ENCODE measurements at places on chromosomes 7 and 10.

- peak; percentile 64 for DNase-seq
Measured at GRCh38 chr7:6479067-6479466, 31.3 kb upstream of the DAGLB start.

DNA sequence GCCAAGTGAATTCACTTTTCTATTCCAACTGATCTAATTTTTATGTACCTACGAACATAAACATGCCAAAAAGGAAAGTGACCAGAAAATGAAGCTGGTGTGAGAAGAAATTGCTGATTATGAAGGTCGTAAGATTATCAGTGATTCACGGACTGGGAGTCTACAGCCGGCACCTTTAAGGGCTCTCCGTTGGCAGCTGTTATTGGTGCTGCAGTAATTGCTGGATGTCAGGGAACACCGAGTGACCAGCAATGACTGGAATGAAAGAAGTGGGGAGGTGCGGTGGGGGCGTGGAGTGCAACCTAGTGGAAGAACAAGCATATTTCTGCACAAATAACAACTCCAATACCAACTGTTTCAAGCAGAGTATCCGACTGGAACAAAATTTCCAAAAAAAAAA, 109.8 kb upstream of the TARP start:
- DNase-seq = no peak

GRCh38 chr7:56287429-56288138, 171.4 kb upstream of the NUPR2 start:
- no peak for DNase-seq

DNA sequence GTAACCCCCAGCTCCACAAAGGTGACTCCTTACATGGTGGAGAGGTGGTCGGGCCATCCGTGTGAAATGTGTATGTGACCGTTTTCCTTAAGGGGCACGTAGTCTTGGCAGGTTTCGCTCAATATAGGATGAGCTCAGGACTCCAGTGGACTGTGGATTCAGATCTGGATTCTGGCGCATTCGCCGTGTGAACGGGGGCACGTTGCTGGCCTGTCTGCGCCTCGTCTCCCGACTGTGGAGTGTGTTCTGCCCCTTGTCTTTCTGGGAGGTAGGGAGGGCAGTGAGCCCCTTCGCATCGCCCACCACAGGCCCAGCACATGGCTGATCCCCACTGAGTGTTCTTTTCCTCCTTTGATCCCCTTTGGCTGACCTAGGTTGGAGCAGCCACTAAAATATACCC, 165.1 kb downstream of the EGFR start:
- DNase-seq = peak; percentile 19

- DNase-seq = no peak
Measured at GRCh38 chr10:72746426-72747363, 54.8 kb downstream of the MCU start.

GRCh38 chr10:103676058-103676785, 179.2 kb downstream of the SH3PXD2A start:
- no peak for DNase-seq

DNA sequence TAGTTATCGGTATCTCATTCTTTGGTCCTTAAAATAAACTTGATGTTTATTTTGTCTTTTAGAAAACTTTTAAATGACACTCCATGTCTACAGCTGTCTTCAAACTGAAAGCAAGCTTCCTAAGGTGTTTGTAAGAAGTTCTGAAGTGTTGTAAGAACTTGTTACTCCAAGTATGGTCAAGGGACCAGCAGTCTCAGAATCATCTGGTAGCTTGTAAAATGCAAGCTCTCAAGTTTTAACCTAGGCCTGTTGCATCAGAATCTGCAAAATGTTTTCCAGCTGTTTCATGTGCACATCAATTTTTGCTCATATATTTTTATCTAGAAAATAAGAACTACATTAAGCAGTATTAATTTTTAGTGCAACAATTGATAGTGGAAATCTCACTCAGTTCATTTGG, 104.1 kb downstream of the THSD7A start:
- DNase-seq = no peak

- no peak for DNase-seq
Measured at GRCh38 chr10:82497439-82497838, 622.4 kb downstream of the NRG3 start.

- DNase-seq = no peak
Measured at GRCh38 chr7:32648408-32649156, 153.3 kb downstream of the AVL9 start.

DNA sequence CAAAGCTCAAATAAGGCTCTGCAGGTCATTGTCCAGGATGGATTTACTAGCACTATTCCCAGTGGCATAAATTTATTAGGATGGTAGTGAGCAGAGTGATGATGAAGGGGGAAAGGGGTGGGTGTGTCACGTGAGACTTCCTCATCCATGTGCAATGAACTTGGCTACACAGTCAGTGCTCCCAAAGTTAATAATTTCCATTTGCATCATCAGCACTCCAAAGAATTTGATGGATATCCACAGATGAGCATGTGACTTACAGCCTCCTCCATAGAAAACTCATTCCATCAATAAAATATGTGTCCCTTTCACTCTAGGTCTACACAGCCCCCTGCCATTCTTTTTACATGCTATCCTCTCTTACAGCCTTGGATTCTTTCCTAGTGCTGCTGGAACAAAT, 142.6 kb upstream of the PLPP4 start:
- no peak for DNase-seq

DNA sequence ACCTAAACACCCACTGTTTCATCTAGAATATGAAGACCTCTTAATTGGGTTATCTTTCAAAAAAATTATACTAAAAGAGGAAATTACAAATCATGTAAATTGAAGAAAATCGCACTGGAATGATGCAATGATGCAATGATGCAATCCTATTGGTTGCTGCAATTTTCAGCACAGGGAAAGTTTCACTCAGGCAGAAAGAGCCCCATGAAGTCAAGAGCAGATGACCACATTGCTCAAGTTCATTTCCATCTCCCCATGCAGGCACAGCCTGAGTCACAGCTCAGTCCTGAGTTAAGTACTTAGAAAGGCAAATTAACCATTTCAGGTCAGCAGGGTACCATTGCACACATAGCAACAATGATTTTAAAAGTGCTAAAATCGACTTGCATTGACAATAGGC, 180.3 kb upstream of the MYO3A start:
- no peak for DNase-seq

DNA sequence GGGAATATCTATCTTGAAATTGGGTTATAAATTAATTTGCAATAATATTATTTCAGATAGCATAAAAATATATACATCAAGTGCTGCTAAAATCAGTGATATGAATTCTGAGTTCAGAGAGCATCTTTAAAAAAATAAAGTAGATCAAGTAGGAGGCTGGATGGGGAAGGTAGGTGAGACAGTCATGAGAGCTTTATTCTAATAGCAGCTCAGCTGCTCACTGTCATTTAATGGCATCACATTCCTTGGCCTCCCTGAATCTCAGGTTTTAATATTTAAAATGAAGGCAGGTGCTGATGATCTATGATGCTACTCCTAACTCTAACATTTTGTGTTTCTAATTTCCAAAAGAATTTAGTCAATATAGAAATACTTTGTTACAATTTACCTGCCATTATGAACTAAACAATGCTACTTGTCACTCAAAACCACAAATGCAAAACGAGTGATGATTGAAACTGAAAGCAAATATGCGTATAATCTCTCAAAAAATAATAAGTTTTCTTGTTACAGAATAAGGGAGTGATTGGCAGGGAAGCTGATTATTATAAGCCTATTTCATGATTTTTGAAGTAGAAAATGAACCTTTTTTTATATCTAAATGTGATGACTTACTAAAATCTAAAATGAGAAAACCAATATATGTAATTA, 147.6 kb upstream of the CSTF2T start:
- no peak for DNase-seq

- no peak for DNase-seq
Measured at GRCh38 chr7:19107356-19108146, 9.9 kb downstream of the TWIST1 start.

DNA sequence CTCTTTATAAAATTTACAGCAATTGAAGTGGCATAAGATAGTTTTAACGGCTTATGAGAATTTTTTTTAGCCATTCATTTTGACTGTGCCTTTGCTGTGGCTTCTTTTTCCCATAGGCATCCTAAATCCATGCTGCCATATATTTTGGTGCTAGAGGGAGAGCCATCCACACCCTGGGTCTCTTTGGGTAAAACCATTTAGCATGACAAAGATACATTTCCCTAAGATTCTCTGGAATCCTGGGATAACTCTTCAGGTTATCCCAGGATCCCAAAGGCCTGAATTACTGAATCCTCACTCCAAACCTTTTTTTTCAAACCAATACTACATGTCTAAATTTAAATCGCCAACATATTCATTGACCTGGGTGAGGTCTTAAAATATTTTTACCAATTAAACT, 28.9 kb downstream of the DNAJC12 start:
- no peak for DNase-seq

GRCh38 chr10:104501864-104502579, 139.1 kb upstream of the SORCS3 start:
- no peak for DNase-seq

DNA sequence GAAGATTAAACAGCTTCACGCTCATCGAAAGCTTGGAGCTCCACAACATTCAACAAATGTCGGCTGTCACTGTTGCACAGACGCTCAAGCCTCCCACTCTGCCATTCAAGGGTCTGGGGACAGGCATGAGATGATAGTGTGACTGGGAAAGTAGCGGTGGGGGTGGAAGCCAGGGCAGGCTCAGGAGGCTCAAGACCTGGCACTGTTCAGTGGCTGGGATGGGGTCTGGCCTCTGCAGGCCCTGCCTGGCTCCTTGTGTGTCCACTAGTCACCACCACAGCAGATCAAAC, 13.5 kb upstream of the GTPBP4 start:
- no peak for DNase-seq

DNA sequence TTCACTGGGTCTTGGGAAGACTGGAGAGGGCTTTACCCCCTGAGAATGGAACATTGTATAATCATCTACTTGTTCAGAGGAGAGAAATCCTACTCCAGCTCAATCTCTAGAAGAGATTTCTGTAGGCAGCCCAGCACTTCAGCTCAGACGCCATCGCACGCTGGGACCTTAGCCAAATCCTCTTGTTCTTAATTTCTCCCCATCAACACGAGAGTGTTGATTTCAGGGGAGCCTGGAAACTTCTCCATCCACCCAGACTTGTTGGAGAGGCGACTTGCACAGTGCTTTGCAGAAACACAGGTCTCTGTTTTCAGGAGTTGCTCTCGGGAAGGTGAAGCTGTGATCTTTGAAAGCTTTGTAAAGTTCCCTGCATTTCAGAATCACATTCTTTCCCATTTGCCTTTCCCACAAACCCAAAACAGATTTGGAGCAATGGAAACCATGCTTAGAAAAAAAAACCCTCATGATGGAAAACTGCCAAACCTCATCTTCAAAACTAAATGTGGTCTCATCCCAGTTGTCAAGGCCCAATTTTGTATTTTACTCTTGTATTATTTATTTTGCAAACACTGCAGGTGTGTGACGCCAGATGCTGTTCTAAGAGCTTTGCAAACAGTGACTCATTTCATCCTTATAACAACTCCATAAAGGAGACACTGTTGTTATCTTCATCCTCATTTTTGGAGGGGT, 60.9 kb downstream of the CALML3 start:
- no peak for DNase-seq

DNA sequence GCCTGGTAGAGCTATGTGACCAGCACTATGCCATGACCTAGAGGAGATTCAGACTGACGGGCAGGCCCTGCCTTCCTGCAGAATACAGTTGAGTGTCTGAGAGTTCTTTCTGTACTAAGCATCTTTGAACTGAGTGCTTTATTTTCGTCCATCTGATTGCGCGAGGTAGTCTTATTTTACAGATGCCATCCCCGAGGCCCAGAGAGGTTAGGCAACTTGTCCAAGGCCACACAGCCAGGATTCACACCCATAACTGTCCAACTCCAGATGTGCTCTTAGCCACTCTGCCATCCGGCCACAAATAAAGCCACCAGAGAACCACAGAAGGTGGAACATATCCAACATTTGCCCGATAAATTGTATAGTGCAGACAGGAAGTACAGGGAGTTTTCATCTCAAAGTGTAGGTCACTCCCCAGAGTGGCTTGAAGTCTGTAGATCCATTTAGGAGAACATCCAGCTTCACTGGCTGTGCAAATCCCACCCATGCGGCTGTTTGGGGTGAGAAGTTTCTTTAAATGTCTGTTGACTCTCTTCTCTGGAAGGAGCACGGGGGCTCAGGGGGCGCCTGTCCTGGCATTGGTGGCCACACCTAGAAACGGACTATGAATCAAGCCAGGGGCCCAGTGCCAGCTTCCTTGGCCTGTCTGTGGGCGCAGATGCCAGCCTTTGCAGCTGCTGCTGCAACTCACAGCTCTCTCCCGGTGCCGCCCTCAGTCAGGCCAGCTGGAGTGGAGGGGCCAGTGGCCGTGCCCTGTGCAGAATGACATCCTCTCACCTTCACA, 11.1 kb downstream of the CHST3 start:
- no peak for DNase-seq

GRCh38 chr10:77836299-77836820, 90.2 kb downstream of the DLG5 start:
- DNase-seq = peak; percentile 86
